ENCODE measurements at places on chromosomes 6 and 20.

- no peak for DNase-seq
Measured at GRCh38 chr6:42383421-42384205, 68.1 kb downstream of the TRERF1 start.

GRCh38 chr20:54189630-54190029 lies 15.8 kb upstream of the CYP24A1 start:
- DNase-seq: no peak

DNA sequence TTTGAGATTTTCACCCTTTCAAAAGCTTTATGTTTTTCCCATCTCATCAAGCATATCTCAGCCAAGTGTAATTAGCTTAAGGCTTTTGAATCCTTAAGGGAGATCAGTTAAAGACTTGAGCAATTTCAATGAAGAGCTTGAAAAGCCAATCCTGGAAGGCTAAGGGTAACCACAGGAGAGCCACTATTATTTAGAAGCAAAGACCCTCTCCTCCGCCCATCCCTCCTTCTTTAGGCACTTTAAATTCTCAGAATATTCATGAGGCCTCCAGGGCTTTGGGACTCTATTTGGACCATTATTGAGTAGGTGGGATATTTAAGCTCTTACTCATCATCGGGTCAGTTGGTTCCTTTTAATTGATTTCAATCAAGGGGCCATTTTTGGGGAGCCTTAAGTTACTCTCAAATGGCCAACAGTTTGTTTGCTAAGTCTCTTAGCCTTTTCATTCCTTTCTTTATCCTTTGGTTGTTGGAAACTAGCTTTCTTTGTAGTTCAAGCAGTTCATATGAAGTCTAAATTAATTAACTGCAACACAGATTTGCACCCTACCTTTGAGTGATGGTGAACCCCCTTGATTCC lies 567.2 kb downstream of the KIF16B start:
- DNase-seq: no peak

GRCh38 chr20:20237093-20237959 lies 130.6 kb upstream of the INSM1 start:
- no peak for DNase-seq

DNA sequence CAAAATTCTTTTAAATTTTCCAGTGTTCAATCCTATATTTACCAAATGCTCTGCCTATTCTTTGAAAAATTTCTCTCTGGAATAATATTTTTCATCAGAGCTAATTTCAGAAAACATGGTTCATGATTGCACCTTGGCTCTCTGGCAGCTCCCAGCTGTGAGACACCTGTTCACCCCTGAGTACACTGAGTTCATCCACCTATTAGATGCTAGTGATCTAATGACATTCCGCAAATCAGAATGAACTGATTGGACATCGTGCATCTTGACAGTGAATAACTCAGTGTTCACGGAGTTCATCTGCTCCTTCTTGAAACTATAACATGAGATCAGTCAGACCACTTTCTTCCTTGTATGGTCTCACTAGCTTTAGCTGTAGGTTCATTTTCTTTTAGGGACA lies 3.9 kb upstream of the SHPRH start:
- no peak for DNase-seq
